ENCODE measurements at places on chromosomes 3 and 15.

DNA sequence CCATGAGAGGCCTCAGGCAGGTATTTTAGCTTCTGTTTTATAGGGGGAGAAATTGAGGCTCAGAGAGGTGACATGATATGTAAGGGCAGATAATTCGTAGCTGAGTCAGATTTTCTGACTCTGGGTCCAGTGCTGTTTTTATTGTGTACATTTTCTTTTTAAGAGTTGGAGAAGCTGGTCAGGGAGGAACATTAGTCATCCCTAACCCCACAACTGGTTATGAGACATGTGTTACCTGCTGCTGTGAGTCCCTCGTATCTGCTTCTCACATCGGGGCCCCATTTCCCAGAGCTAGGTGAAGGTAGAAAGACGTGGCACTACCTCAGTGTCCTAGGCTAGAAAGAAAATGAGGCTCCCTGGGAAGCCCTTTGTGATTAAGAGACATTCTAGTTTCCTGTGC lies 28.6 kb downstream of the GALNT15 start:
- no peak for DNase-seq

- DNase-seq = peak; percentile 75
Observed at GRCh38 chr3:13073326-13074005, at the start of gene IQSEC1. Gene IQSEC1 (minus strand): TSS chr3:13073429. CDS start chr3:13073014, 415 bp downstream.

- DNase-seq = no peak
Observed at GRCh38 chr3:120983841-120984240, 75.8 kb downstream of the STXBP5L start.

DNA sequence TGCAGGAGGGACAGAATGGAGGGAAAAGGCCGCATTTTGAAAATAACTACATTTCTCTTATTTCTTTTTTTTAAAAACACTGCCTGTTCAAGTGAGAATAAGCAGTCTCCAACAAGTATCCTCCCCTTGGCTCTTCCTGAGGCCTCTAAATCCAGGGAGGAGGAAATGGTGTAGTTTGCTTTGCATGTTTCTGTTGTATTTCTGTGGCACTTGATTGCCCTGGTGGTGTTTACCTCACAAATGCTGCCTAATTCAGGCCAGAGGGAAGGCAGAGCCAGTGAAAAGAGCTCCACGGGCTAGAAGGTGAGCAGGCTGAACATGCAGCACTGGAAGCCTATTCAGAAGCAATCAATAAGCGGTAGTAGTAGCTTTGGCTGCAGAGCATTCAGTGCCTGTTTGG lies 149.3 kb upstream of the ATP11B start:
- no peak for DNase-seq

GRCh38 chr3:37072892-37073291 lies 79.6 kb downstream of the MLH1 start:
- no peak for DNase-seq

GRCh38 chr15:58517682-58518525 lies 86.1 kb downstream of the LIPC start:
- no peak for DNase-seq

DNA sequence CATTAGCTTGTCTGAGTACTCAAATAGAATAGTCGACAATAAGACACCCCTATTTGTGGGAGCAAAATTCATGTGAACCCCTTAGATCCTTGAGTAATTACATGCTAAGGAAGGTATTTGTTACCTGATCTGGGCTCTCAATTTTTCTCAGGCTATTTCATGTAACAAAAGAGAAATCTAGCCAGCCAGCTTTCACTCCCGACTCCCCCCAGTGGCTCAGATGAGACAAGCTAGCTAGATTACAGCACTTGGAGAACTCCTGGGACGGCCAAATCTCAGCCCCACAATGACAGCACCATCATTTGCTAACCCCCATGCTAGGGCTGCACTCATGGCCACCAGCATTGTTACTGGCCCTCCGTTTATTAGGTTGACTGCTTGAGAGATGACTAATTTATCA lies 41.3 kb downstream of the GLDN start:
- no peak for DNase-seq

DNA sequence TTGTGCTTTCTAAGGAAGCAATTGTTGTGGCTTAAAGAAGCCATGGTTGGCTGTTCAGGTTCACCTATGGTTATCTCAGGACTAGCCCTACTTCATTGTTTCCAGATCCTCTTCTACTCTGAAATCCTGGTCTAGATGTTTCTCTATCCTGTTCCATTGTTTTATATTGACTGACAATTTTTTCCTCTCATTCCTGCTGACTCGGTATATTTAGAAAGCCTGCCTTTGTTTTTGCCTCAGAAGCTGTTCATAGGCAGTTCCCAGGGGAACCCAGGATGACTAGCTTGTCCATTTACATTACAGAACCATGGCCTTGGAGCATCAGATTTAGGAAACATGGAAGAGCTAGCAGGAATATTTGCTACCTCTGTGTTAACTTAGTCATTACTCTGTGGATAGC lies 64.0 kb downstream of the SLC9C1 start:
- no peak for DNase-seq

DNA sequence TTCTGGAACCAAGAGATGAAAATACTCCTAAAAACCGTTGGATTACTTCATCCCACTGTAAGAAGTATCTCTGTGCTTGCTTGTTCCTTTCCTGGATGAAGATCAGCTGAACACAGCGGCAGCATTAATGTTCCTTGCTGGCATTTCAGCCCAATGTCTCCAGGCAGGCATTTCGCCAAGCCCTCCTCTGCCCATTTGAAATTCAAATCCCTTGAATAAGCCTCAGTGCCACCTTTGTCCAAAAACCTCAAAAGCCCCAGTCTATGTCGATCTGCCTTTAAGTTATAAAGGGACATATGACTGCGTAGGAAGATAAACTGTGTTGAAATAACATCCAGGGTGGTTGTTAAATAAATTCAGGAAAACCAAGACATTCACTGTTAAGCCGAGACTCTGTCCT lies 156.8 kb upstream of the PDZRN3 start:
- no peak for DNase-seq

DNA sequence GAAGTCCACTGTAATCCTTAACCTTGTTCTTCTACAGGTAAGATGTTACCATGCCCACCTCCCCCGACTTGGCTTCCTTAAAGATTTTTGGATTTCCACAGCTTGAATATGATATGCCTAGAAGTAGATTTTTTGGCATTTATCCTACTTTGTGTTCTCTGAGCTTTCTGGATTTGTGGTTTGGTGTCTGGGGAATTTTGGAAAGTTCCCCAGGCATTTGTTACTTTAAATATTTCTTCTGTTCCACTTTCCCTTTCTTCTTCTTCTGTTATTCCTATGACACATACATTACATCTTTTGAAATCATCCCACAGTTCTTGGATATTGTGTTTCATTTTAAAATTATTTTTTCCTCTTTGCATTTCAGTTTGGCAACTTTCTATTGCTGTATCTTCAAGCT lies 122.1 kb upstream of the TMEM108 start:
- DNase-seq = no peak

DNA sequence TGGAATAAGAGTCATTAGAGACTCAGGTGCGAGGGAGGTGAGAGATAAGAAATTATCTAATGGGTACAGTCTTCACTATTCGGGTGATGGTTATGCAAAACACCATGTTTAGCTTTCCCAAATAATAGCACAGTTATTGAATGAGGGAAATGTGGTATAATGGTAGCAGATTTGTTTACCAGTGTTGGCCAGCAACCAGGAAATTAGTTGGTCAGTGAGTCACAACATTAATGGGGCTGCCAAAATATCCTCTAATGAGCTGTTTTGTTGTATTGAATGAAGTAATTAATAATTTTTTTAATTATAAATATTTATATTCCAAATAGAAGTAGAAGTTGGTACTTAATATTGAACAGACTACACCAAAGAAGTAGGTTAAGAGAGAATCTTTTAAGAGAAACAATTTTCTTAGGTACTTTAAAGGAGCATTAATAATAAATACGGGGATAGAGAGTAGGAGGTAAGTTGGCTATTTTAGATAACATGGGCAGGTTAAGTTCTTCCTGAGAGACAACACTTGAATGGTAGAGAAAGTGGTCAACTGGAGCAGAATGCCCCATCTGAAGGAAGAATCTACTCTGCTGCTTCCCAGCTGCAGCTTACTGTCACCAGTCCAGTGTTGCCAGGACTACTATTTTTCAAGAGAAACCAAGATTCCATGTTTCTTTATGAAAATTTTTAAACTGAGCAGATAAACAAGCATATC lies 218.8 kb downstream of the UBE2E2 start:
- DNase-seq = no peak

GRCh38 chr15:69025320-69025719 lies 10.8 kb downstream of the NOX5 start:
- DNase-seq = no peak

- no peak for DNase-seq
Observed at GRCh38 chr3:143924522-143925285, 46.9 kb upstream of the DIPK2A start.

DNA sequence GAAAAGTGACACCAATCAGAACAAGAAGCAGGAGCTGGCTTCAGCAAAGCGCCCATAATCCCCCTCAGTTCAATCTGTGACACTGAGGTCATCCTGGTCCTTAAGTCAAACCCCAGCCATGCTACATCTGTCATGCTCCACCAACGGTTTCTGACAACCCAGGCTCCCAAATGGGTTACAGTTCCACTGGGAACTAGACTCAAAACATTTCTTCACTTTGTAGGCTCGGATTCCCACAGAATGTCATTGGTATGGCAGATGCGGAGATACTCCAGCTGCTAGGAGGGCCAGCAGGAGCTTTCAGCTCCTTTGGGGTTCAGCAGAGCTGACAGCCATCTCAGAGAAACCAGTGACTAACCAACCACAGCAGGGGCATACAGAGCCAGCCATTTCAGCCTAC lies 48.9 kb downstream of the SUMF1 start:
- no peak for DNase-seq

DNA sequence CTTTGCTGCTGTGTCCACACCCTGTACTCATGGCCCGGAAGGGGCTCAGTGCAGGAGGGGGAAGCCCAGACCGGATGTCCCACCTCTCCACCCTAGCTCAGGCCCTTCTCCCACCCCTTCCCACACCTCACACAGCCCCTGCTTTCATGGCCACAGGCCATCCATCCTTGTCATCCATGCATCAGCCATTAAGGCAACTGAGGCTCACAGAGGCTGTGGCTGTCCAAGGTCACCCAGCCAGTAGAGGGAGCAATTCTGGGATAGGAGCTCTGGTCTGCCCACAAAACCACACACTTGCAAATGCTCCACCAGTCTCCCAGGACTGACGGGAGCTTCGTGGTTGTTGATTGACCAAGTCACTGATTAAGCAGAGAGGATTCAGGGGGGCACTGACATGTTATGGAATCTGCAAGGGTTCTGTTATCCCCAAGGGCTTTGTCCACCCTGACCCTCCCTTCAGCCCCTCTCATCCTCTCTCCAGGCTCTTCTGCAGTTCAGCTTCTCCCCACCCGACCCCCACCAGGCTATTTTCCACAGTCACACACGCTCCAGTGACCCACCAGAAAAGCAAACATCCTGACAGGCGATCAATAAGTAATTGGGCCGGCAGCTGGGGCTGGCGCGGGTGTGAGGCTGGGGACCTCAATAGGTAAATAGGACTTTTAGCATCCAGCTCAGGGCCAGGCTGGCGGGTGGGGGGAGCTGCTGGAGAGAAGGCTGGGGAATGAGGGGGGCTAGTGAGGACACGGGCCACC lies 15.1 kb downstream of the LINGO1 start:
- DNase-seq = no peak

GRCh38 chr15:99956820-99957641 lies 223.8 kb upstream of the LYSMD4 start:
- DNase-seq = no peak

All from effector memory CD8-positive, alpha-beta T cell (primary cell).